ENCODE measurements at places on chromosomes 6 and 20.
A peak's percentile ranks its signal among the peaks of the same experiment; 100 is the strongest.

GRCh38 chr6:56292505-56293181 is 45.3 kb upstream of the COL21A1 start:
- peak; percentile 69 for DNase-seq

GRCh38 chr6:13217206-13217905 is 111.0 kb downstream of the TBC1D7 start:
- DNase-seq = no peak

- DNase-seq = peak; percentile 81
Observed at GRCh38 chr6:125867483-125867942, 76.8 kb downstream of the NCOA7 start.

GRCh38 chr6:70370496-70370895 is 42.8 kb upstream of the FAM135A start:
- DNase-seq = no peak

GRCh38 chr6:7728855-7729590 is 3.1 kb downstream of the BMP6 start:
- DNase-seq = no peak

- no peak for DNase-seq
Observed at GRCh38 chr20:38776363-38776762, 28.1 kb downstream of the ACTR5 start.

- DNase-seq = no peak
Observed at GRCh38 chr6:141783585-141783984, 349.1 kb upstream of the GJE1 start.

All from H4 (cell line).